ENCODE measurements at places on chromosomes 4 and X.

GRCh38 chr4:161197912-161198311 is 965.9 kb downstream of the FSTL5 start:
- DNase-seq, result no peak

DNA sequence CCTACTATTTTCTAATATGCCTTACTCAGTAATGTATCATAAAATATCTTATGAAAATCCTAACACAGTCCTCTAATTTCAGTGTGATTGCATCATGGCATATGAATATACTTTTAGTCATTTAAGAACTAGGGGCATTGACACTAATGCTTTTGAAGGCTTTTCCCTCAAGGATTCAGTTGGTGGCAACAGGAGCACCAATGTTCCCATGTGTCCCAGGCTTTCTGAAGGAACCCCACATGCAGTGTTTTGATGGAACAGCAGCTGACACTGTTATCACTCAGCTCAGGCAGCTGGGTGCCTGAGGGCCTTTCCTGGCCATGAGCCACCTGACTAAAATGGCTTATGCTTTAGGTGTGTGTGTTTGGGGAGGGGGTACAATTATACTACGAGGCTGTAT is 348.3 kb downstream of the ARHGAP24 start:
- no peak for DNase-seq

DNA sequence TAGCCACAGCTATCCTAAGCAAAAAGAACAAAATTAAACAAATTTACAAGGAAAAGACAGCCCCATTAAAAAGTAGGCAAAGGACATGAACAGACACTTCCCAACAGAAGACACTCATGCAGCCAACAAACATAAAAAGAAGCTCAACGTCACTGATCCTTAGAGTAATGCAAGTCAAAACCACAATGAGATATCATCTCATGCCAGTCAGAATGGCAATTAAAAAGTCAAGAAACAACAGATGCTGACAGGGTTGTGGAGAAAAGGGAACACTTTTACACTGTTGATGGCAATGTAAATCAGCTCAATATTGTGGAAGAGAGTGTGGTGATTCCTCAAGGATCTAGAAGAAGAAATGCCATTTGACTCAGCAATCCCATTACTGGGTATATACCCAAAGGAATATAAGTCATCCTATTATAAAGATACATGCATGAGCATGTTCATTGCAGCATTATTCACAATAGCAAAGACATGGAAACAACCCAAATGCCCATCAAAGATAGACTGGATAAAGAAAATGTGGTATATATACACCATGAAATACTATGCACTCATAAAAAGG is 163.0 kb upstream of the TET2 start:
- no peak for DNase-seq

DNA sequence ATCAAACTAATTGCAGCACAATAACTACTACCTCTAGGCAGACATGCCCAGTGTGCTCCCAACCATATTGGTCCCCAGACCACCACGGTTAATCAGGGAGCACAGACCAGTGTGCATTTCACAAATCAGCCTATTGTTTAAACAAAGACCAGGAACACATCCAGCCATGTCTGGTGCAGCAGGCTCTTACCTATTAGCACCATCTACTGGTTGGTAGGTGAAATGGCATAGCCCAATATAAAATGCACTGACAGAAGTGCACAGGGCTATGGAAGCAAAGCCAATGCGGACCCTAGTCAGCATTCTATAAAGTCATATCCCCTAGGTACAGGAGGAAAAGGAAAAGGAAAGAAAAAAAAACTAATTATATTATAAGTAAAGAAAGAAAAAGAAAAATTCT is 15.5 kb upstream of the CYLC1 start:
- DNase-seq, result no peak

- no peak for DNase-seq
Measured at GRCh38 chr4:128347175-128347868, 59.7 kb upstream of the PGRMC2 start.

GRCh38 chr4:71052034-71052433 is 58.6 kb downstream of the DCK start:
- DNase-seq, result no peak

DNA sequence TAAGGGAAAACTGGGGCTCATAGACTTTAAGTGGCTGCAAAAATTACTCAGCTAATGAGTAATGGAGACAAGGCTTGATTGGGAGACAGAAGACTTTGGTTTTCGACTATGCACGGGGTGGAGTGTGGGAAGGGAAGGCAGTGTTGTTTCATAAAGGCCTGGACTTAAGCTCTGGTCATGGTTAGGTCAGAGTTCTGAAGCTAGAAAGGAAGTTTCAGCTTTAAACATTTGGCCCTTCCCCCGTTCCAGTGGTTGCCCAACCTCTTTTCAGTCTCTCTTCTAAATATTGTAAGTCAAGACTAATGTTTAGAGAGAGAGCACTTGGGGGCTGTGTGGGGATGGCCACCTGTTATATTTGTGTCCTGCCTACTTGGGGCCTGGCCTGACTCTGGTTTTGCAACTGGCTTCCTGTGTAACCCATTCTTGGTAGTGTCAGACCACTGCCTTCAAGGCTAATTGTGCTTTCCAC is 21.0 kb downstream of the MSN start:
- no peak for DNase-seq

GRCh38 chr4:173488656-173489055 is 41.4 kb downstream of the HAND2 start:
- no peak for DNase-seq

DNA sequence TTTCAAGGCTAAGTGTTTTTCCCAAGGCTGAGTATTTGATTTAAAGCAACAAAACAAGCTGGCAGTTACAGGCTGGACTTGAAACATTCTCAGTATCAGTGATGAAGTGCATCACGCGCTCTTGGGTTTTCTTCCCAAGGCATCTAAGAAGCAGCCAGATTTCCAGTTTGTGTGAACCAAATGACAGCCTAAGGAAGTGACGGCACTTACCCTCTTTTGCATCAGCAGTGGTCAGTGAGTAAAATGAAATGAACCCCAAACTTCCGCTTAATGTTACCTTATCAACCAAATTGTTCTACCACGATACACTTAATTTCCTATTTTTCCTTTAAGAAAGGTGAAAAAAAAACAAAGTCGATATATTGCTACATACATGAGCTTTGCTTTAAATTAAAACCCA is 15.8 kb upstream of the GYPE start:
- no peak for DNase-seq

- DNase-seq, result no peak
Measured at GRCh38 chr4:185839770-185840169, 27.8 kb upstream of the SORBS2 start.

DNA sequence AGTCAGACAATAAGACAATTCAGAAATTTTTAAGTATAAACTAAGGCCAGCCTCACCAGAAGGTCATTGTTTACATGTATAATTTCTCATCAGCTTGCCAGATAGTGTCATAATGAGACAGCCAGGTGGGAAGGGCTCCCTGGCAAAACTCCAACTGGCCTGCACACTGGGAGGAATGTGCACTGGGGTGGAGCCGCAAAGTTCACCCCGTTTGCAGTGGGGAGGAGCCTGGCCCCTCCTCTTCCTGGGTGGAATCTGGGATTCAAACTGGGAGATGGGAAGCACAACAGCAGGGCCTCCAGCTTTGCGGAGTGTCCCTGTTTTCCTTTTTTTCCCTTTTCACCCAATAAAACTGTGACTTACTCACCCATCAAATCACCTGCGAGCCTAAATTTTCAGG is 329.9 kb downstream of the SMARCA1 start:
- no peak for DNase-seq

- no peak for DNase-seq
Measured at GRCh38 chrX:21735768-21736127, 22.2 kb downstream of the SMPX start.

GRCh38 chrX:97636473-97637140 is 752.9 kb downstream of the RPA4 start:
- no peak for DNase-seq

All from HuH-7.5 (cell line).